ENCODE measurements at places on chromosomes 16 and 17. TPM values are rescaled to one million over a fixed set of nuclear protein-coding genes. Genes with fewer than 3 reads are reported as not detected.

DECR2 gene
- total RNA-seq, result 3.9 TPM

PLCG2 gene
- 0.28 TPM for total RNA-seq

CD300LG gene
- total RNA-seq, result not detected

ELMO3 gene
- total RNA-seq, result 0.28 TPM

GNGT2 gene
- 0.56 TPM for total RNA-seq

AOC3 gene
- total RNA-seq, result not detected

KIF2B gene
- not detected for total RNA-seq

TP53TG3D gene
- not detected for total RNA-seq

PRDM7 gene
- not detected for total RNA-seq

HEATR9 gene
- total RNA-seq, result not detected

RHBDF1 gene
- 13.8 TPM for total RNA-seq

UTS2R gene
- total RNA-seq, result not detected

BANP gene
- total RNA-seq, result 17.4 TPM

TP53 gene
- 26.4 TPM for total RNA-seq

FAM171A2 gene
- 3.2 TPM for total RNA-seq

MFAP4 gene
- total RNA-seq, result 5.0 TPM

EVI2B gene
- under 0.01 TPM for total RNA-seq

KRT27 gene
- total RNA-seq, result not detected

SKAP1 gene
- total RNA-seq, result not detected

CA4 gene
- not detected for total RNA-seq

CBX8 gene
- 5.3 TPM for total RNA-seq

C17orf107 gene
- 0.56 TPM for total RNA-seq

GOT2 gene
- total RNA-seq, result 45.5 TPM

C16orf86 gene
- total RNA-seq, result 0.28 TPM

CDH5 gene
- not detected for total RNA-seq

ICAM2 gene
- 0.28 TPM for total RNA-seq

CACNA1H gene
- total RNA-seq, result 1.6 TPM

CRISPLD2 gene
- total RNA-seq, result 35.0 TPM

SOX8 gene
- total RNA-seq, result under 0.01 TPM

BAHCC1 gene
- 0.83 TPM for total RNA-seq

CDK5R1 gene
- total RNA-seq, result 0.36 TPM

ARL5C gene
- total RNA-seq, result not detected

SPATA32 gene
- total RNA-seq, result under 0.01 TPM

All from IMR-90 (cell line).